ENCODE measurements at places on chromosomes 4 and X.

GRCh38 chrX:40544343-40545266 is 36.2 kb upstream of the ATP6AP2 start:
- DNase-seq = no peak

- no peak for DNase-seq
Observed at GRCh38 chrX:25039036-25039435, 23.3 kb upstream of the ARX start.

- DNase-seq = no peak
Observed at GRCh38 chrX:66635360-66635759, 3.5 kb downstream of the EDA2R start.

- no peak for DNase-seq
Observed at GRCh38 chr4:129218897-129219296, 122.9 kb downstream of the C4orf33 start.

GRCh38 chr4:39987485-39987884 is 9.8 kb upstream of the PDS5A start:
- no peak for DNase-seq

DNA sequence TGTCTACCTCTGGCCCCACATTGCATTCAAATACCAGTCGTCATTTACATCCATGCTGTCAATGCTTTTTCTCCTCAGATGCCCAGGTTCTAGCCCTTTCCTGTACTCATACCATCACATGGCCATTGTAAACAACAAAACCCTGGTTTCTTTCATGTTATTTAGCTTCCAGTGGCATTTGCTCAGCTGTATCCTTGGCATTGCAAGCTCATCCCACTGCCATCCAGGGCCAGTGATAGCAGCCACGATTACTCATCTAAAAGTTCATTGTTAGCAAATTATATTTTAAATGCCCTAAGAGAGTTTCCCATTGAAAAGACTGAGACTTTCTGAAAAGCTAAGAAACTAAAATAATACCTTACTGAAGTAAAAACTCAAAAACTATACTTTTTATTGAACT is 34.0 kb downstream of the VEGFC start:
- no peak for DNase-seq

- DNase-seq = peak; percentile 2
Observed at GRCh38 chr4:140937866-140938265, 181.7 kb upstream of the TBC1D9 start.

DNA sequence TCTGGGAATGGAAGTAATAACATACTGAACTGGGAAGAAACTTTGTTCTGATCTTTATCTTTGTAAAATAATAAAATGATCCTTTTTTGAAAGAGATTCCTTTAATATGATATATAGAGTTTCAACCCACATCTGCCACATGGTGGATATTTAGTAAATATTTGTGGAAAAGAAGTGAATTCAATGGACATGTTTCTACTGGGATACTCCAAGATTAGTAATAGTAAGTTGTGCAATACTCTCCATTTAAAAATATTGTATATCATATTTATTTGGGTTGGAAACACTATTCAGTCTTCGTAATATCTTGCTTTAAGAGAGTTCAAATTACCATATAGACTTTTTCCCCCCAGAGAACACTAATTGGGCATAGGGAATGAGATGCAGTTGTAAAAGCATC is 17.8 kb upstream of the ARSJ start:
- DNase-seq = no peak

DNA sequence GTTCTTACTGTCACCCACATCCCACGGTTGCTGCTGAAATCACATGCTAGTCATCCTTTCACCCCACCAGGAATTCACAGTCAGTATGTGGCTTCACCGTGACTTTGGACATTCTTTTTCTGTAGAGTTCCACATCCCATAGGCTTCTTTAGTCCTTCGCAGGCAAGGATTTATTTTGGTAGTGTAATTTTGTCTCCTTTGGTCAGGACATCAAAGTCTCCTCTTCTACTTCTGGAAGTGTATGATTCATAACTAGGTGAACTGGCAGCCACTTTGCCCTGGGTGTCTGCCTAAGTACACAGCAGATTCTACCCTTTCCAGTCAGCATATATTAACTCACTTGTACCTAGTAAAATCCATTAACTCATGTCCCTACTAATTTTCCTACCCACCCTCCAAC is 38.3 kb upstream of the MMAA start:
- no peak for DNase-seq

DNA sequence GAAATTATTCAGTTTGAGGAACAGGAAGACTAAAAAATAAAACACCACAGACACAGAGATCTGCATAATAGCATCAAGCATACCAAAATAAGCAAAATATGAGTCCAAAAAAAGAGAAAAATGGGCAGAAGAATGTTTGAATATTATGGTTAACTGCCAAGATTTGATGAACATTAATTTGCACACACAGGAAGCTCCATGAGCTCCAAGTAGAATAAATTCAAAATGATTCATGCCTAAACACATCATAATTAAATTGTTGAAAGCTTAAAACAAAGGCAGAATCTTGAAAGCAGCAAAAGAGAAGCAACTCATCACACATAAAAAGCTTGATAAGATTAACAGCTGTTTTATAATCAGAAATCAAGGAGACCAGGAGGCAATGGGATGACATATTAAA is 156.6 kb upstream of the ARSJ start:
- DNase-seq = no peak
